ENCODE measurements at places on chromosomes 7 and 10.

- DNase-seq = no peak
Measured at GRCh38 chr7:28698840-28699239, 259.3 kb downstream of the TRIL start.

GRCh38 chr7:97859606-97860204, 12.5 kb downstream of the ASNS start:
- no peak for DNase-seq

DNA sequence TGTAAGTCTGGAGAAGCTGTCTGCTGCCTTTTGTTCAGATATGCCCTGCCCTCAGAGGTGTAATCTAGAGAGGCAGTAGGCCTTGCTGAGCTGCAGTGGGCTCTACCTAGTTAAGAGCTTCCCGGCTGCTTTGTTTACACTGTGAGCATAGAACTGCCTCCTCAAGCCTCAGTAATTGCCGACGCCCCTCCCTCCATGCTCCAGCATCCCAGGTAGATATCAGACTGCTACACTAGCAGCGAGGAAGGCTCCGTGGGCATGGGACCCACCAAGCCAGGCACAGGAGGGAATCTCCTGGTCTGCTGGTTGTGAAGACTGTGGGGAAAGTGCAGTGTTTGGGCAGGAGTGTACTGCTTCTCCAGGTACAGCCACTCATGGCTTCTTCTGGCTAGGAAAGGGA, 26.4 kb upstream of the CXCL12 start:
- no peak for DNase-seq

- no peak for DNase-seq
Measured at GRCh38 chr10:14407567-14407966, 76.8 kb upstream of the FRMD4A start.

DNA sequence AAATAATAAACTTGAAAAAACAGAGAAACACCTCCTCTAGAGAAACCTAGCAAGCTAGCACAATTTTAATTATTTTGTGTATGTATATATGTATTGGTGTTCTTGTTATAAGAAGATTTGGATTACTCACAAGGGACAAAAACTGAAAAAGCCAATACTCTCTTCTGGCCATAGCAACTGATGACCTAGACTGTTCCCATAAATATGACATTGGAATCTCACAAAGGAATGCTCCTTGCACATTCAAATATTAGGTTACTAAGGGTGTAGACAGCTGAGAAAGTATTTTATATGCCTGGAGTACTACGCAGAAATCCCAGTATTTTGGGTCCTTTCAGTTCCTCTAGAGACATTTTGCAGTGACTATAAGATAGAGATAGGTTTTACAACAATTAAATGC, 279.4 kb downstream of the FZD1 start:
- no peak for DNase-seq

DNA sequence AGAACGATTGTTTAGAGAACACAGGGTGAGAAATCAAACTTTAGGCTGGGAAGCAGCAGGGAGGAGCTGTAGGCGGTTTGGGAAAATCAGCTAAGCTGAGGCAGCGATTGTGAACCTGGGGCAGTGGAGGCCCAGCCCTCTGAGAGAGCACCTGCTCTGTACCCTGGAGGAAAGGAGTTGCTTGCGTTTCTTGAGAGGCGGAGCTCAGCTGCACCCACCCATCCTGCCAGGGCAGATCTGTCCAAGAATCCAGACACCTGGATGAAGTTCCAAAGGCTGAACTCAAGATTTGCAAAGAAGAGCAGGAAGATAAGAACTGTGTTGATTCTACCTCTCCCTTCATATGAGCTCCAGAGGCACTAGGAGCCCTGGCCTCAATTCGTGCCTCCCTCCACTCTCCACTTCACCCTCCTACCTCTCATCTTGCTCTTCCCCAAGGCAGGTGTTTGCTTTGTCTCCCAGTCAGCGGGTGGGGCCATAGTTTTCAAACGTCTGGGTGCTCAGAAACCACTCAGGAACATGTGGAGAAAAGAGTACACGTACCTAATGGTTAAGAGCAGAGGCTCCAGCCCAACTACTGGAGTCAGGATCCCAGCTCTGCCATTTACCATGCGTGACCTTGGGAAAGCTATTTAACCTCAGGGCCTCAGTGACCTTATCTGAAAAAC, 21.5 kb upstream of the TMEM213 start:
- no peak for DNase-seq

All from AG04449 (cell line).